Activated T-cell treated with anti-CD3 and anti-CD28 coated beads, Interleukin-2, amount 50 U/mL, for 24 hours (primary cell): ENCODE measurements at places on chromosomes 7 and 10.

DNA sequence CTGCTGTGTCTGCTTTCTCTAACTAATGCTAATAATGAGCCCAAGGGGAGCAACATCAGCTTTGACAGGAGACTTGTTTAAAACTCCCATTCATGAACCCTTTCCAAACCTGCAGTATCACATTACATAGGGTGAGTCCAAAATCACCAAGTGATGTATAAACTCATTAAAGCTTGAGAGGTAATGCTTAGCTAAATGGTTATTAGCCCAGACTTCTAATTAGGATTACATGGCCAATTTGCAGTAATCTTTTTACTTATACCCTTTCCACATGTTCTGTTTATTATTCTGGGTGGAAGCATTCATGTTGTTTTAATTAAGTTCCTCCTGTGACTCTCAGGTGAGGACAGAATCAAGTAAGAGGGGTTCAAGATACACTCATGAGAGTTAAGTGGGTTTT is 17.5 kb downstream of the ZNF138 start:
- DNase-seq, result no peak

DNA sequence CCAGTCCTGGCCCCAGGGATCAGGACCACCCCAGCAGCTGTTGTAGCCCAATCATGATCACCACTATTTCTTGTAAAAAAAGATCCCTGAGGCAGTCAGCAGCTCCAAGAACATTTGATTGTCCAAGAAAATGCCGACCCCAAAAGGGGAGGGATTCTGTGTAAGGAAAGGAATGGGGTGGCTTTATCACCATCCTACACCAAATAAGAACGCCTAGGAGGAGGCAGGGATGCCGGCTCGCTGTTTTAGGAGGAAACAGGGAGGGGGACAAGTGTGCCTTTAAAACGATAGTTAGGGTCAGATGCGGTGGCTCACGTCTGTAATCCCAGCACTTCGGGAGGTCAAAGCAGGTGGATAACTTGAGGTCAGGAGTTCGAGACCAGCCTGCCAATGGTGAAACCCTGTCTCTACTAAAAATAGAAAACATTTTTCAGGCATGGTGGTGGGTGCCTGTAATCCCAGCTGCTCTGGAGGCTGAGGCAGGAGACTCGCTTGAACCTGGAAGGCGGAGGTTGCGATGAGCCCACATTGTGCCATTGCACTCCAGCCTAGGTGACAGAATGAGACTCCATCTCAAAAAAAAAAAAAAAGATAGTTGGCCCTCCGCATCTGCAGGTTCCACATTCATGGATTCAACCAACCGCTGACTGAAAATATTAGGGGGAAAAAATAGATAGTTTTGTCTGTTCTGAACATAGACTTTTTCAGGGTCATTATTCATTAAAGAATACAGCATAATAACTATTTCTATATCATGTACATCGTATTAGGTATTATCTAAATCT is 63.6 kb downstream of the PDIA4 start:
- no peak for DNase-seq

GRCh38 chr10:124389613-124390361 is 28.9 kb downstream of the OAT start:
- no peak for DNase-seq

- no peak for DNase-seq
These were observed 605.4 kb downstream of the KCNMA1 start for GRCh38 chr10:77032188-77032570.

GRCh38 chr7:77395626-77396025 is 20.5 kb downstream of the GSAP start:
- DNase-seq, result no peak

DNA sequence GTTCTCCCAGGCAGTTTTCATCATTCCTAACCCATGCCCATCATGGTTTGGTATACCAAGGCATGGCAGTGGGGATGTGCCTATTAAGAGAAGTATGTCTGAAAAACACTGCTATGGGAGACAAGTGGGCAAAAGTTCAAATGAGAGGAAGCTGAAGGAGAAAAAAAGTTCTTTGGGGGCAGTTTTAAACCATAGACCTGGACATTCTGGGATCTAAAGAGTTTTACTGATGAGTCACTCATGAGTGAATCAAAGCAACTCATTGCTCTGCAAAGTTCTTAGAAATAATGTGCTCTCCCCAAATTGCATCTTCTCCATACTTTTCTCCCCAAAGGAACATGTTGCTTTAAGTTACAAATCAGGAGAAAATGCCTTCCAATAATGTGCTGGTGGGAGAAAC is 256.9 kb upstream of the MTPN start:
- no peak for DNase-seq

GRCh38 chr10:4978870-4979269 is 15.7 kb downstream of the AKR1C1 start:
- no peak for DNase-seq

GRCh38 chr7:134357486-134357885 is 40.8 kb upstream of the SLC35B4 start:
- DNase-seq, result no peak

- no peak for DNase-seq
These were observed 298.6 kb downstream of the TFEC start for GRCh38 chr7:115731796-115732471.

DNA sequence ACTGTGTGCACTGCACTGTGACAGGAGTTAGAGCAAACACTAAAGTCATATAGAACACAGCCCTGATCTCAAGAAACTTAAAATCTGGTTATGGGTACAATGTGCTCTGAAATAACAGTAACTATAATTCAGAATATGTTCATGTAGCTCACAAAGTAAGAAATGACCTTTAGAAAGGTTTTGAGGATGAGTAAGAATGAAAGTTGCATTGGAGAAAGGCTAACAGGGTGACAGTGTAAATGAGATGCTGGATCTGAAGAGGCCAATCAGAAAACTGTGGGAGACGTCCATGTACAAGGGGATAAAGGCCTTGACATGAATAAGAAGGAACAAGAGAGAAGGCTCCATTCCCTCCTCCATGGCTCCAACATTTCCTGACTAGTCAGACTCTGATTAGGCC is 124.7 kb downstream of the GRM3 start:
- no peak for DNase-seq

GRCh38 chr7:126608339-126608776 is 644.4 kb downstream of the GRM8 start:
- no peak for DNase-seq

DNA sequence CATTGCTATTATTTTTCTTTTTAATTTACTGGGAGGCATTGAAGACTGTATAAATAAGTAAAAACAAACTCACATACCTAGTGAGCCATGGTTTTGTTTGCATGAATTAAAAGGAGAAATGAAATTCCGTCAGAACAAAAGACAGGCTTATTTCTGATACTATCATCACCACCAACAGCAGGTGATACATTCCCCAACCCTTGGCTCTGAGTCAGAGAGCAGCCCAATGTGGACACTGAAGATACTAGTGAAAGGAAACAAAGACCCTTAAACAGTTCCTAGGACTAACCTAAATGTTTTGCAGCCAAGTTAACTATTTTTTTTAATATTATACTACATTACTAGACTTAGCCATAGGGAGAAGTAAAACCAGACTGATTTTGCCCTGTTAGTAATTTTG is 31.6 kb downstream of the CHRM2 start:
- no peak for DNase-seq
